ENCODE measurements at places on chromosomes 6 and 20.
A peak's percentile ranks its signal among the peaks of the same experiment; 100 is the strongest.

- no peak for DNase-seq
Observed at GRCh38 chr6:122412001-122412400, 12.5 kb downstream of the HSF2 start.

DNA sequence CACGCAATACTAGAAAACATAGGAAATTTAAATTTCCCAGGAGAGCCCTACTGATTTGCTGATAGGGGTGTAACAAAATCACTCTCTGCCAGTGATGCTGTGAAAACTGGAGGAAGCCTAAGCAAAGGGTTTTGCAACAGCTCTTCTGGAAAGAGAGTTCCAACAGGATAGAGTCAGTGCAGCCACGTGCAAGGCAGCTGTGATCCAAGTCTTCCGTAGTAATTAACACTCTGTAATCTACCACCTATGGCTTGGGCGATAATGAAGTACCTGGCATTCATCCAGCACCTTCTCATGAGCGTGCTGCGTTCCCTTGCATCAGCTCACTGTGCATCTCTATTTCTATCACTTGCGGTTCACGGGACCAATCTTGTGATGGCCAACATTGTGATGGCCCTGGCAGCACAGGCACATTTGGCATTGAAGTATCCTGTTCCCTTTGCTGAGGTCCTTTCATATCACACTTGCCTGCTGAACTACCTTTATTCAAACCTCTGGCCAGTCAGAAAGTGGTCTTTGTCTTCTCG lies 48.2 kb downstream of the IRF4 start:
- no peak for DNase-seq

GRCh38 chr6:6007366-6008088 lies 802 bp upstream of the NRN1 start:
- DNase-seq, result peak; percentile 85

DNA sequence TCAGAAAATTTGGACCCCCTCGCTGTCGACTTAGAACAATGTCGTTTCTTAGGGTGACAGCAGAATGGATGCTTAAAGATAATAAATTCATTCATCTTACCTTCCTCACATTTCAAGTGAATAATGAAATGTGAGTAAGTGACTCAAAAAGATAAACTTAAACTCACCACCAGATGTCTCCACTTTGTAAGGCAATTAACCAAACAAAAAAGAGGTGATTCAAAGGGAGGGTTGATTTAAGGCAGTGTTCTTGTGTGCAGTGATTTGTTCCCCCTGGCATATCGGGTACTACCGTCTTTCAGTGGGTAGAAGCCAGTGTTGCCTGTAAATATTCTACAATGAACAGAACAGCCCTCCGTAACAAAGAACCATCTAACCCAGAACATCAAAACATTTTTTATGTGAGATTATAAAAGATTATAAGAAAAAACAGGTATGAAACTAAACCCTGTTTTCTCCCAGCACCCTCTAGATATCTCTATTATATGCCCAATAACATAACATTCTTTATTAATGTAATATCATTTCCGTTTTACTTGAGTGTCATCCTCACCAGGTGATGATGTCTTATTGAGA lies 589.7 kb downstream of the CBLN4 start:
- DNase-seq, result peak; percentile 49

GRCh38 chr6:42453031-42453653 lies 1.4 kb upstream of the TRERF1 start:
- peak; percentile 95 for DNase-seq

- DNase-seq, result no peak
Observed at GRCh38 chr6:3518356-3519190, 61.7 kb upstream of the SLC22A23 start.

GRCh38 chr20:60034231-60035110 lies 76.2 kb downstream of the CDH26 start:
- no peak for DNase-seq

GRCh38 chr6:110633731-110634213 lies 157.4 kb upstream of the SLC22A16 start:
- DNase-seq, result no peak

DNA sequence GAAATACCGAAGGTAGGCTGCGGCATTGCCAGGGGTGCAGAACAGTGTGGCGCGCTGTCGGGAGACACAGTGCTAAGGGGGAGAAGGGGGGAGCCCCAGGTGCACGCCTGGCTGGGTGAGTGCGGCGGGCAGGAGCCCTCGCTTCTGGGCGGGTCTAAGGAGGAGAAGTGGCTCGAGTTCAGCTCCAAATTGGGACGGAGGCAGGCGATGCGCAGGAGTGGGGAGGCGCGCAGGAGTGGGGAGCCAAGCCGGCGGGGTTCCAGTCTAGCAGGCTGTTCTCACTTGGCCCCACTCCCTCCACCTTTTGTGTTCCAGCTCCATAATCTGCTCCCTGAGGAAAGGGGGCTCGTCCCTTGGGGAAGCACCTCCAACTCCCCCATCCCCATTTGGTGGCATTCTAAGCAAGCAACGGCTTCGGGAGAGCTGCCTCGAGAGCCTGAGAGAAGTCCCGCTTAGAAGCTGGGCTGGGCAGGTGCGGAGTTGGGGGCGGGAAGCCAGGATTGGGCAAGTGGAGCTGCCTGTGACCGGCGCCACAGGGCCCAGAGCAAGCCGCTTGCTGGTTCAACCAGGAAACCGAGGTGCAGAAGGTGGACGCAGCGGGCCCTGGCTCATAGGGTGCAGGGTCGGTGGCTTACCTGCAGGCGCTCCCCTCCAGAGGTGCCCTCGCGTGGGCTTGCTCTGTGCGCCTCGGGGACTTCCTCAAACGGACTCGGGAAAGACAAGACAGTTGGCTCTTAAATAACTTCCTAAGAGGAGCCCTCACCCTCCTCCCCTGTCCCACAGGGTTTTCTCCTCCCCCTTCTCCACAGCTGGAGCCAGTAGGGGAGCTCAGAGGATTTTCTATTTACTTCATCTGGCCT lies at the start of gene F13A1:
Gene F13A1, minus strand, starts transcription at position 711 of the 860 bp plus-strand sequence. CDS start 1,998 bp downstream, outside the sequence.
- peak; percentile 71 for DNase-seq

DNA sequence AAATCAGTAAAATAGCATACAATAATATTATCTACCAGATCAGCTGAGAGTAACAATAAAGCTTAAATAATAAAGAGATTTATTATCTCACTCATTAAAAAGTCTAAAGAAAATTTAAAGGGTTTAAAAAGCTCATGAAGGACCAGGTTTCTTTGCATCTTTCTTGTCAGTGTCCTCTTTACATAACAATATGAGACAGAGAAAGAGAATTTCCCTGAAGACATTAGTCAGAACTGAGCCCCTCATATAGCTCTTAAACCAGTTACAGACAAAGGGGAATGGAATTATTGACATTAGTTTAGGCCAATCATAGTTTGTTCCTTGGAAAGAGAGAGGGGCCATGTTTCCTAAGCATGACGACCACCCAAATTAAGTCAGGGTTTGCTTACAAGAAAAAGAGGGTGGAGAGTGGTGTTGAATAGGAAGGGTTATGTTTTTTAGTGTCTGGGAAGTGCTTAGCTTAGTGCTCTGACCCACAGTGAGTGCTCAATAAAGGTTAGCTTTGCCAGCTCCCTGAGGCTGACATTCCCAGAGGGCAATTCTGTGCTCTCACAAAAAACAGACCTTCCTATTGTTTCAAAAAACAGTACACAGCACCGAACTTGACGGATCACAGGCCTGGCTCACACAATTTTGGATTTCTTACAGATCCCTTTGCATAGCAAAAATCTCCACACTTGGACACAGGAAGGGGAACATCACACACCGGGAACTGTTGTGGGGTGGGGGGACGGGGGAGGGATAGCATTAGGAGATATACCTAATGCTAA lies 3.6 kb upstream of the PLCB1 start:
- no peak for DNase-seq

- peak; percentile 60 for DNase-seq
Observed at GRCh38 chr6:160300076-160300695, 41.6 kb upstream of the SLC22A2 start.
